ENCODE measurements at places on chromosomes 12 and 14. TPM values are rescaled to one million over a fixed set of nuclear protein-coding genes. Genes with fewer than 3 reads are reported as not detected.
A peak's percentile ranks its signal among the peaks of the same experiment; 100 is the strongest.

GRCh38 chr14:52052288-52052943, 16.4 kb downstream of the NID2 start:
- no peak for DNase-seq

DNA sequence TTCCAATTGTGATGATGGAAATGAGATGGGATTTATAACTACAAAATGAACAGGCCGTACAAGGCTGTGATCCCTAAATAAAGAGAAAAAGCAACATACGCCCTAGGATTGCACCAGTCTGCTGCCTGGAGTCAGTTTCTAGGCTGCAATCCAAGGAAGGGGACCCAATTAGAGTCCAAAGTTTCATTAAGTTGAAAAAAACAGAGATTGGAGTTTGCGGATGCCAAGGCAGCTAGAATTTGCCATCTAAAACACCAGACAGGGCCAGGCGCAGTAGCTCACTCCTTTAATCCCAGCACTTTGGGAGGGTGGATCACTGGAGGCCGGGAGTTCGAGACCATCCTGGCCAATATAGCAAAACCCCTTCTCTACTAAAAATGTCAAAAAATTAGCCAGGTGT, 661.0 kb downstream of the RPS29 start:
- DNase-seq = no peak

GRCh38 chr14:50977863-50978528, 33.7 kb upstream of the PYGL start:
- DNase-seq = peak; percentile 38

DNA sequence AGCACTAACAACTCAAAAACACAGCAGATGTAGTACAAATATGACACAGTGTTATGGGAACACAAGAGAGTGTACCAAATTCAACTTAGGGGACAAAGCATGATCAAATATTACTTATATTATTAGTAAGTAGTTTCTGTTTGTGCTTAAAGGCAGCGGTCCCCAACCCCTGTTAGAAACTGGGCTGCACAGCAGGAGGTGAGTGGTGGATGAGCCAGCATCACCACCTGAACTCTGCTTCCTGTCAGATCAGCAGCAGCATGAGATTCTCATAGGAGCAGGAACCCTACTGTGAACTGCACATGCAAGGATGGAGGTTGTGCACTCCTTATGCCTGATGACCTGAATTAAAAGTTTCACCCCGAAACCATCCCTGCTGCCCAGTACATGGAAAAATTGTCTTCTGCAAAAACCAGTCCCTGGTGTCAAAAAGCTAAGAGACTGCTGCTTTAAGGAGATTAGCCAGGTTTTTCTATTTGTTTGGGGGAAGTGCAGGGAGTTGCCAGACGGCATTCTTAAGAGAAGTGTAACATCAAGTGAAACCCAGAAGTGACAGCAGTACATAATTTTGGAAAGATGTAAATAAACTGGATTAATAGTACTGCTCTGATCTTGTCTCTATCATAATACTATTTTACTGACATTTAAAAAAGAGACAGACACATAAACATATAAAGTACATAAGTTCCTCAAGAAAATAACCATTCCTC, 26.7 kb downstream of the GTF2A1 start:
- no peak for DNase-seq

DNA sequence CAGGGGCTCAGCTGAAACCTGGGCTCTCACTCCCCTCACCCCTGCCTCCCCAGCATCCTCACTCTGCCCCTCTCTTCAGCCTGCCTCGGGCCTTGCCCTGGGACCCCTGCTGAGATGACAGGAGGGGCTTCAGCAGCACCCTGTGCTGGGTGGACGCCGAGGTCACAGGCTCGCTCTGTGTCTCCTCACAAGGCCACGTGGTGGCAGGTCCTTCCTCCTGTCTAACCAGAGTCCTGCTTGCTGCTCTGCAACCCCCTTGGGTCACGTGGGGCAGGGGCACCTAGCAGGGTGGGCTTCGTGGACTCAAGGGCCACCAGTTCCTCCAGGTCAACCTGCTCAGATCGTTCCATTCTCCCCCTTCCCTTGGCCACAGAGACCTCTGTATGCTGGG, 90.4 kb downstream of the TMEM121 start:
- no peak for DNase-seq

- DNase-seq = no peak
Measured at GRCh38 chr12:106317406-106318082, 15.0 kb downstream of the TCP11L2 start.

GRCh38 chr12:67646775-67647174, 1.8 kb upstream of the DYRK2 start:
- no peak for DNase-seq

- DNase-seq = no peak
Measured at GRCh38 chr14:99718031-99718810, 34.1 kb downstream of the CYP46A1 start.

- DNase-seq = peak; percentile 63
Measured at GRCh38 chr12:116687888-116688287, 50.0 kb downstream of the SPRING1 start.

DNA sequence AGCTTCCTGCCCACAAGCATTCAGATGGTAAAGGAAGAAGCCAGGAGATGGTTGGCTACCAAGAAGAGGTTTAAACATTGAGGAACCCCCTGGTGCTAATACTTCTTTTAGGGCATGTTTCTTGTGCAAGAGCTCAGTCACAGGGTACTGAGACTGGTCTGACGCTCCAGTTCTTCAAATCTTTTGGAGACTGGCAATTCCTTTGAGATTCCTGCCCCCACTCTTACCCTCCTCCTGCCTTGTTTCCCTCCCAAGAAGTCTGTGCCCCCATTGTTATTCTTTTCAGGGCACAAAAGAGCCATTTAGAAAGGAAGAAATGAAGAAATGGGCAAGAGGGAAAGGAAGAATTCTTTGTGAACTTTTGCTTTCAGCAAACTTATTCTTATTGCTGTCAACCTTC, 11.8 kb downstream of the A2ML1 start:
- DNase-seq = no peak

GRCh38 chr14:30875788-30876053, 1.4 kb downstream of the COCH start:
- no peak for DNase-seq

DNA sequence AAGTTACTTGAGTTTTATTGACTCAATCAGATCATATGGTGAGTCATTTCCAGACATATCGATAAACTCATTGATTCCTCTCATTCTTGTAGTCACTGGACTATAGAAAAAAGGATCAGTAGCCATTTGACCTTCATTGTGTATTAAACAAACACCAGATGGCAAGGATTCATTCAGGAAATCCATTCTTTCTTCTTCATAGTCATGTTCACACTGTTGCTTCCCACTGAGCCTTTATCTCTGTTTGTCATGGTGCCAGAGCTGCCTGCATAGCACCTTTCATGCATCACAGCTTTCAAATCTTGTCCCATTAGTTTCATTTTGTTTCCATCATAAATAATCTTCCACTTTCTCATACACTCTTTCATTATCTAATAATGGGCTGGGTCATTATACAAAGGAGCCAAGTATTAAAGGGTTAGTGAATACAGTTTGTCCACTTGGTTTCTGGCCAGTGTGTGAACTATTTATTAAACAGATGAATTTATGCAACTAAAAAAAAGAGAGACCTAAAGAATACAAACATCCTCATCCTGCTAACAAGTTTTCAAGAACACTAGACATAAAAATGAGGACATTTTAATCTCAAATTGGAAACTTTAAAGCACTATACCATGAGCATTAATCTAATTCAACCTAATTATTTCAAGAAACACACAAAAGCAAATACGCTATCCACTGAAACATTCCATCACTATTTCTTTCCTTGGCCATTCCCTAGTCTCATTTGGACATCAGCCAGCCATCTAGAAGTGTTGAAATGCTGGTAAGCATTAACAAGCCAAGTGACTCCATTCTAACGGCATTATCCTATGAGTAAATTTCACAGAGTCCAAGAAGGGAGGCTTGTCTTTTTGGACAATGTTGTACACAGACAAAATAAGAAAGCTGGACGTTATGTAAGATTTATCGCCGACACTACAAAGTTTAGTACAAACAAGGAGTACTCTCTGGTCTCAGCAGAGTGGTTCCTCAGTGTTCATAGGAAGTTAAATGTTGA, 476.5 kb downstream of the FOXG1 start:
- DNase-seq = no peak

- DNase-seq = no peak
Measured at GRCh38 chr14:50796390-50796789, 34.6 kb downstream of the NIN start.

DNA sequence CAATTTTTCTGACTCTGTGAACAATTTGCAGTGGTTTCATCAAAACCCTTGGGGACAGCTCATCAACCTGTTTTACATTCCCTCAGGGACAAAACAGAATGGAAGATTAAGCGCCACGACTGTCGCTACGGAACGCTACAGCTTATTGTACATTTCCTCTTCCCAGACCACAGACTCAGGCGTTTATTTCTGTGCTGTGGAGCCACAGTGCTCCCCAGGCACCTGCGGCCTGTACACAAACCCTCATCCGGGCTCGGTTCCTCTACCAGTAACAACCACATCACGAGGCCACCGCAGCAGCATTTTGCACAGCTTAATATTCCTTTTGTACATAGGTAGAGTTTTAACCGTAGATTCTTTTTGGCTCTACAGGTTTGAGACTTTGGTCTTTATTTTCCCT, 397.4 kb upstream of the OR4E1 start:
- DNase-seq = peak; percentile 74

DNA sequence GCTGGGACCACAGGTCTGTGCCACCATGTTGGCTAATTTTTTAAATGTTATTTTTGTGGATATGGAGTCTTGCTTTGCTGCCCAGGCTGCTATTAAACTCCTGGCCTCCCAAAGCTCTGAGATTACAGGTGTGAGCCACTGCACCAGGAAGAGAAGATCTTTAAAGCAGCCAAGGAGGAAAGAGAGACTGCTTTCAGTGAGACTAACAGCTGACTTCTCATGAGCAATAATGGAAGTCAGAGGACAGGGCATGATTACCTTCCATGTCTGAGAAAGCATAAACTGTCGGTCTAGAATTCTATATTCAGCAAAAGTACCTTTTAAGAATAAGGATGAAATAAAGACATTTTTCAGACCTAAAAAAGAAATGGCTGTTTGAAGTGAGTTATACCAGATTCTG, 57.3 kb upstream of the CHGA start:
- no peak for DNase-seq

DNA sequence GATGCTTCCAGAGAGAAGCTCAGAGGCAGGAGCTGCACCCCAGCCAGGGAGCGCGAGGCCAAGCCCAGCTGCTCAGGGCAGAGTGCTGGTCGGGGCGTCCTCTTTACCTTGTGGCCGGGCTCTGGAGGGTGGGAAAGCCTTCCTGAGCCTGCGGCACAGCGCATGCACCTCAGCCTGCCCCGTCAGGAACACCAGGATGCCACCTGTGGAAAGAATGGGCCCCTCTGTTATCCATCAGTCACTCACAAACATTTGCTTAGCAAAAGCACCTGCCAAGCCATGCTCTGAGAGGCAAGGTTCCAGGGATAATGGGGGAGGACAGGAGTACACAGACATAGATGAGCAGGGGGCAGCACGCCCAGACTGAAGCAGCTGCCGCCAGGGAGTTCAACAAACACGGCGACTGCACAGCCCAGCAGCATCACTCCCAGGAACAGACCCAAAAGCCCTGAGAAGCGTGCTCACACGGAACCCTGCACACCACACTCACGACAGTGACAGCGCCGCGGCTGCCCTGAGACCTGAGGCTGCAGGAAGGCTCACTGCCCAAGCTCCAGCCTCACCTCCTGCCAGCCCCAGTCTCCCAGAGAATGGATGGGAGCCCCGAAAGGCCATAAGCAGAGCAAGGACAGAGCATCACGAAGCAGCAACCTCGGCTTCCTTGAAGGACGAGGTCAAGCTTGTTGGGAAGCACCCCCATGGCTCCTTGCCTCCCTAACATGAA, 21.8 kb downstream of the DHX37 start:
- no peak for DNase-seq

NFE2 gene
- 0.76 TPM for polyA plus RNA-seq

MPHOSPH9 gene
- 28.0 TPM for polyA plus RNA-seq

SLC8A3 gene
- polyA plus RNA-seq = 0.06 TPM

PRKD1 gene
- polyA plus RNA-seq = 0.61 TPM

RBM25 gene
- polyA plus RNA-seq = 20.2 TPM
